Naive thymus-derived CD4-positive, alpha-beta T cell (primary cell): ENCODE measurements at places on chromosomes 4 and X. TPM values are rescaled to one million over a fixed set of nuclear protein-coding genes. Genes with fewer than 3 reads are reported as not detected.

GRCh38 chr4:20255251-20255586 lies 3.5 kb downstream of the SLIT2 start:
- peaks cover 3% of the 10 kb centered on the region for H3K27me3 ChIP-seq
- no peak for DNase-seq
- H3K27ac ChIP-seq, result no peak overlapping the region
- no peaks in the 10 kb centered on the region for H3K4me1 ChIP-seq

Gene PCDH10
- total RNA-seq, result not detected in 2 replicates

DNA sequence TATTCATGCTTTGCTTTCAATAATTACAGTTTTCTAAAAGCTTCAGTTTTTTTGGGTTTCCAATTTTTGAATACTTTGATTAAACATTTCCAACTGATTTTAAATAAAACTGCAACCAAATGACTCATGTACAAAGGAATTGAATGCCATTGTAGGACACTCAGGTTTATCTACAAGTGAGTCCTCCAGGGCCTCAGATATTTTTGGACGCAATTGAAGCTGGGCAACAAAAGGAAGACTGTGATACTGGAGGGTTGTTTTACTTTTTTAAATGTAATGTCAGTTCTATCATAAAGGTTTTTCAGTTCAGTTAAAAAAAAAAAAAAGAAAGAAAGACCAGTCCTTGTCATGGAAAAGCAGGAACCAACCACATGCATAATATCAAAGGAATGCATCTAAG lies 64.2 kb downstream of the MAGEA10 start:
- H3K36me3 ChIP-seq, result no peaks in the 10 kb centered on the region
- H3K27me3 ChIP-seq, result no peaks in the 10 kb centered on the region
- no peak for DNase-seq
- H3K4me1 ChIP-seq, result no peaks in the 10 kb centered on the region

DNA sequence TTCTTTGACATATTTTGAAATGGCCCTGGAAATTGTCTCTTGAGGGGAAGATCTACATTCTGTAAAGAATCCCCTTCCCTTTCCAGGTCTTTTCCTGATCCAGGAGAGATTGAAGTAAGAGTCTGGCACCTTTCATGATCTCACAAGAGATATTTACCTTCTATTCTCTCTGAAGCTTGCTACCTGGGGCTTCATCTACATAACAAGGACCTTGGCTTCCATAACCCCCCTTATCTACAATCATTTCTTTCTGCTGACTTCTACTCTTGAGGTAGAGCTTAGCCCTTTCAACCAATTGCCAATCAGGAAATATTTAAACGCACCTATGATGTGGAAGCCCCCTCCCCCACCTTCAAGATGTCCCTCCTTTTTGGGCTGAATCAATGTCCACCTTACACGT lies 383.7 kb upstream of the MAGEB18 start:
- no peak overlapping the region for H3K4me3 ChIP-seq
- H3K27ac ChIP-seq, result no peak overlapping the region
- no peak for DNase-seq
- H3K27me3 ChIP-seq, result no peaks in the 10 kb centered on the region

DNA sequence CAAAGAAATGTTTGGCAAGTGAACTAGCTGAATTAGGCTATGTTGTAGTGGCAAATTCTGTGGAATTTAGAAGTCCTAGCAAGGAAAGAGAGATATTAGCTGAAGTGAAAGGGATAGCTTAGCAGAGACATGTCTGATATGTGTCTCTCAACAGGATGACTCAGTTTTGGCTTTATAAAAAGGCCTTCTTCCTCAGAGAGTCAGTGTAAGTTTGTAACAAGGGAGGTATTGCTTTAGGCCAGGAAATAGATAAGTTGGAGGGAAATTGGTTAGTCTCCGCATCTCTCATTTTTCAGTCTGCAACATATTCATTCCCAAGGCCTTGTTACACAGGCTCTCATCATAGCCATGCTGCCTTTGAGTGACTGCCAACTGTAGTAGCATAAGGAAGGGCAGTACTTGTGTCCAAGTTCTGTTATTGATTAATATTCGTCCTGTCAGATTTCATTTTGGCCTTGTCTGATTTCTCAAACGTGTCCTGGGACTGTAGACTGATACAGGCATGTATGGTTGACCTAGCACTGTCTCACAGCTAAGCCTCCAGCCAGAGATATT lies 4.0 kb downstream of the TMEM164 start:
- no peaks in the 10 kb centered on the region for H3K27me3 ChIP-seq
- H3K36me3 ChIP-seq, result no peaks in the 10 kb centered on the region
- H3K27ac ChIP-seq, result no peak overlapping the region
- DNase-seq, result no peak
- H3K4me3 ChIP-seq, result no peak overlapping the region

Gene UGT2A1
- not detected for total RNA-seq

- no peaks in the 10 kb centered on the region for H3K27me3 ChIP-seq
- H3K27ac ChIP-seq, result no peak overlapping the region
- H3K4me3 ChIP-seq, result no peak overlapping the region
- H3K4me1 ChIP-seq, result no peaks in the 10 kb centered on the region
Measured at GRCh38 chr4:1809754-1810502, 16.8 kb downstream of the FGFR3 start.

Gene STS
- total RNA-seq, result 1.4 and 1.8 TPM in 2 replicates

DNA sequence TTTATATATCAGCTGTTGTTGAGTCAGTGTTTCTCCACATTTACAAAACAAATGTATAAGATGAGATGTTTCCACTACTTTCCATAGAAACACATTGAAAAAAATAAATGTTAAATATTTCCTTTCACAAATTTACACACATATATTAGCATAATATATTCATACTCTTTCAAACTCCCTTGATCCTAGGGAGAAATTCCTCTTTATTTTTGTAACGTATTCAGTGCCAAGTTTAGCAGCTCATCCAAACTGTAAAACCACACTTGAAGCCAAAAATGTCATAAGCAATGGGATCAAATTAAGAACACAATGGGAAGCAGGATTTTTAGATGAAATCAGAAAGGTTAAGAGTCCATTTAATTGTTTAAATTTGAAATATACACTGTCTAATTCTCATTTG lies 381.1 kb upstream of the MAD2L1 start:
- no peaks in the 10 kb centered on the region for H3K27me3 ChIP-seq
- no peaks in the 10 kb centered on the region for H3K36me3 ChIP-seq
- H3K4me3 ChIP-seq, result no peak overlapping the region
- H3K27ac ChIP-seq, result no peak overlapping the region

DNA sequence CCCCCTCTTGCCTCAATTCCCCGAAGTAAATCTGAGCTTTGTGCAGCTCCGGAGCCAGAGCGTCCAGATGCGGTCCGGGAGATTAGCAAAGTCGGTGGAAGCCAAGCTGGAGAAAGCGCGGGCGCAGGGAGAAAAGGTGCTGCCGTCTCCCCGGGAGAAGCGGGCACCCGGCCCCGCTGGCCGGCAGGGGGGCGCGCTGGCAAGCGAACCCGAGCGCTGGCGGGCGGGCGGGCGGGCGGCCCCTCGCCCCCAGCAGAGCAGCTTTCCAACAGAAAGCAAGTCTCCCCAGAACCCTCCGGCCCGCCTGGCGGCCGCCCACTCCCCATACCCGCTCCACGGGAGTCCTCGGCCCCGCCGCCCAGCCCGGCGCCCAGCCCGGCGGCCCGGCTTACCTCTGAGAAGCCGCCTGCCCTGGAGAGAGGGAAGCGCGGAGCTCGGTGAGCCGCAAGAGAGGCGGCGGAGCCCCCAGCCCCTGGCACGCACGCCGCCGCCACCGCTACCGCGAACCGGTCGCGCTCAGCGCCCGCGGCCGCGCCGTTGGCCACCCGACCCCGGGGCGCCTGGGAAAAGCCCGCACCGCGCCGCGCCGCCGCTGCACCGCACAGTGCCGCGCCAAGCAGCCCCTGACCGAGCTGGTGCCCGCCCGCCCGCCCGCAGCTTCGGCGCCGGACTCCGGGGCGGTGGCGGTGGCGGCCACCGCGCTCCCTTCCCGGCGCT lies 529 bp upstream of the CITED1 start:
- no peak for DNase-seq
- H3K4me1 ChIP-seq, result peaks cover 10% of the 10 kb centered on the region
- H3K27me3 ChIP-seq, result peaks cover 15% of the 10 kb centered on the region
- H3K36me3 ChIP-seq, result no peaks in the 10 kb centered on the region
- H3K27ac ChIP-seq, result no peak overlapping the region

Gene SERTM2
- total RNA-seq, result not detected

DNA sequence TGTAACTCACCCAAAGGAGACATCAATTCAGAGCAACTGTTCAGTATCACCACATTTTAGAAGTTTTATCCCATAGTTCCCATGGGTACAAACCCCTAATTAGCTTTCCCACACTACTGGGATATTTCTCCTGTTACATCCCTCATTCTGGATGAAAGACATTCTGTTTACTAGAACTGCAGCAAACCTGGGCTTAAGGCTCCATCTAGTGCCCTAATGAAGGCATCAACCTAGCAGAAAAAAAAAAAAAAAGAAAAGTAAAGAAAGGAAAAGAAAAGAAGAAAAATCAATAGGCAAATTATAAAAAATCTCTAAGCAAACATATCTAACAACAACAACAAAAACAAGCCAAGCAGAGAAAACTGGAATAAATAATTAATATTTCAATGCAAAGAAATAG lies 133.7 kb upstream of the CPXCR1 start:
- H3K4me1 ChIP-seq, result no peaks in the 10 kb centered on the region
- no peak overlapping the region for H3K4me3 ChIP-seq
- DNase-seq, result no peak
- H3K27me3 ChIP-seq, result no peaks in the 10 kb centered on the region
- H3K36me3 ChIP-seq, result no peaks in the 10 kb centered on the region

Gene TMSB15C
- total RNA-seq, result 3.1 and 3.6 TPM in 2 replicates

DNA sequence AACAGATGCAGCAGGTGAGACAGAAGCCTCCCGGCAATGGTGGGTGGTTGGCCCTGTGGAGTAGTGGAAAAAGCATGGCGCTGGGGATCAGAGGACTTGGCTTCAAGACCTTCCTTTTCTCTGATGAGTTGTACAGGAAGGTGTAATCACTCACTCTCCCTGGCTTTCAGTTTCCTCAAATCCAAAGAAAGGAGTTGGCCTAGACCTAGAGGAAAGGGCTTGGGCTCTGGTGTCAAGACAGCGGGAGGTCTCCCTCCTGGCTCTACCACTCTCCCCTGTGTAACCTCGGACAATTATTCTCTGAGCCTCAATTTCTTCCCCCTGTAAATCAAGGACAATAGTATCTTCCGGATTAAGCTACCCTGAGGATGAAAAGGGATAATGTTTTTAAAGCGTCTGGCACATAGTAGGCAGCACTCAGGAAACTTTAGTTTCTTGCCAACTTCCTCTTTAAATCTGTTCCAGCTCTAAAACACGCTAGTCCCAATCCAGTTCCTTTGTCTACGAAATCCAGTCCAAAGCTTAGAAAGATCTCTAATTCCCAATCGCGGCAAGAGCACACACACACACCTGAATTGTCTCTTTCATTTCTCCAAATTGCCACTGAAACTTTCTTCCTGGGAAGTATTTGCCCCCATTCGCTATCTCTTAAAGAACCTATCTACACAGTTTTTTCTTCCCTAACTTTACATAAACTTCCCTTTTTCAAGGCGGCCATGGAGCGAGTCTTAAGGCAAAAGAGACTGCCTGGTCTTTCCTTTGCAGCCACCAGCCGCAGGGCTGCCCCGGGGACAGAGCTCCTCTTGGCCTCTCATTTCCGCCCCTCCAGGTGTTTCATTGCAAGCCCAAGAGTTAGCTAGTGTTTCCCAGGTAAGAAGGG lies 29.9 kb upstream of the GPC4 start:
- no peak for DNase-seq
- no peak overlapping the region for H3K27ac ChIP-seq
- H3K4me1 ChIP-seq, result no peaks in the 10 kb centered on the region
- H3K36me3 ChIP-seq, result no peaks in the 10 kb centered on the region
- no peaks in the 10 kb centered on the region for H3K27me3 ChIP-seq

Gene DCLK2
- total RNA-seq, result not detected

DNA sequence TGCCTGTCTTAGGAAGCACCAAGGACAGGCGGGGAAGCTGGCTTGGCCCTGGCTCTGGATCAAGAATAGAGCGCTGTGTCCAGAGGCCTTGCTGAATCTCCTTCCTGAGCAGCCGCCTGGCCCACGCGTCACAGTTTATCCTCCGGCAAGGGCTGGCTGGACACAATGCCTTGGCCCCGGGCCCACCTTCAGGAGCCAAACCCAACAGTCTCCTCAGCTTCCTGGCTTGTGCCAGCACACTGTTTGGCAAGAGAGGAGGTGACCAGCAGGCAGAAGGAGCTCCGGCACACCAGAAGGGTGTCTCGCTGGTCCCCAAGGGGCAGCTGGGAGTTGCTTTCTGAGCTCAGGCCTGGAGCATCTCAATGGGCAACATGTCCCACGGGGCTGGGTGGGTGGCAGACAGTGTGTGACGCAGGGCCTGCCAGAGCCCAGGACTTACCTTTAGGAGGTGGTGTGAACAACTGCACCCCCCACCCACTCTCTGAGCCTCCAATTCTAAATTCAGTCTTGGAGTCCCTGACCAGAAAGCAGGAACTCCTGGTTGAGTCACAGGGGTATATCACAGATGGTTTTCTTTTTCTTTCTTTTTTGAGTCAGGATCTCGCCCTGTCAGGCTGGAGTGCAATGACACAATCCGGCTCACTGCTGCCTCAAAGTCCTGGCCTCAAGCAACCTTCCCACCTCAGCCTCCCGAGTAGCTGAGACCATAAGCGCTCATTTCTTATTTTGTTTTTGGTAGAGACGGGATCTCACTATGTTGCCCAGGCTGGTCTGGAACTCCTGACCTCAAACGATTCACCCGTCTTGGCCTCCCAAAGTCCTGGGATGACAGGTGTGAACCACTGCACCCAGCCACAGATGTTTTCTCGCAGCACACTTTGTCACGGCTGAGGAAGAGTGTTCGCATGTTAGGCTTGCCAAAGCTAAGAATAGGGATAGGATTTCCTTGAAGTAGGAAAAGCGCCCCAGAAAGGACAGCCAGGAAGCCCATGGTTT lies 361.2 kb downstream of the BCOR start:
- H3K4me3 ChIP-seq, result no peak overlapping the region
- H3K27ac ChIP-seq, result no peak overlapping the region
- DNase-seq, result no peak
- H3K4me1 ChIP-seq, result no peaks in the 10 kb centered on the region

Gene CSN1S1
- total RNA-seq, result not detected in 2 replicates
